ENCODE measurements at places on chromosomes 7 and 10.

- no peak for ATAC-seq
Observed at GRCh38 chr10:93815304-93816096, 57.8 kb downstream of the LGI1 start.

- ATAC-seq: no peak
Observed at GRCh38 chr10:18735711-18736110, 76.5 kb downstream of the ARL5B start.

DNA sequence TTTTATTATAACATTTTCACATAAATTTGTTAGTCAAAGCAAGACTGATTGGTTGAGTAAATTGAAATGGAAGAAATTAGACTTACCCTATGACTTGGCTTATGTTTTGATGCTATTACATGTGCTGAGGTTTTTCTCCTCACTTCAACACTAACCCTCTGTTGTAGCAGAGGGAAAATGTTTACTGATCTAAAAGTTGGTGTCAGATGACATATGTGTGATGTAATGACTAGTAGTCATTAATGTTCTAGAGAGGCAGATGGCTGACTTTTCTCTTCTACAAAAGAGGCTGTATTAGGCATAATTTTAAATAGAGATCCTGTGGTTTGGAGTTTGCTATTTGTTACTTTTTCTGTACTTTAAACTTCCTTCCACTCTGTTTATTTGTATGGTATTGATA is 266.0 kb downstream of the BBS9 start:
- no peak for ATAC-seq

DNA sequence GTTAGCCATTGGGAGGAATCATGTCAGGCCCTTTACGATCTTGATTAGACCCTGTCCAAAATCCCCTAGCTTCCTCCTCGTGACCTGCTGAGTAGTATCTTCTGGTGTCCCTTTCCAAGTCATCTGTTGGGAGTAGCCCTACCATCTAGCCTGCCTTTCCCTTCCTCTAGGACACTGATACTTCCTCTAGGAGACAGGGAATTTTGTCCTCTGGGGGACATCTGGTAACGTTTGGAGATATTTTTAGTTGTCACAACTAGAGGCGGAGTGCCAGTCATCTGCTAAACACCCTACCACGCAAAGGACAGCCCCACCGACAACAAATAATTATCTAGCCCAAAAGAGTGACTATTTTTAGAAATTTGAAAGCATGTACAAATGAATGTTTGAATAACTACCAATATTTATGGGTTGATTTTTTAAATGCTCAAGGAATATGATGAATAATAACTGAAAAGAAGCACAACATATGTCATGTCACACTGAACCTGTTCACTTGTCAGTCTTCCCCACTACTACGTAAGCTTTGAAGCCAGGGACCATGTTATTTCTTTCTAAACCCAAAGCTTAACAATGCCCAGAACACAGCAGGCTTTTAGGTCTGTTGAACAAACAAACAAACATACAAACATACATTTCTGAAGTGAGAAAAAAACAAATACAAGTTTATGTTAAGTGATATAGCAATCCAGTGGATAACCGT is 105.9 kb downstream of the ARHGAP12 start:
- ATAC-seq: no peak

- ATAC-seq: no peak
Observed at GRCh38 chr10:59560990-59561389, 148.7 kb downstream of the SLC16A9 start.

DNA sequence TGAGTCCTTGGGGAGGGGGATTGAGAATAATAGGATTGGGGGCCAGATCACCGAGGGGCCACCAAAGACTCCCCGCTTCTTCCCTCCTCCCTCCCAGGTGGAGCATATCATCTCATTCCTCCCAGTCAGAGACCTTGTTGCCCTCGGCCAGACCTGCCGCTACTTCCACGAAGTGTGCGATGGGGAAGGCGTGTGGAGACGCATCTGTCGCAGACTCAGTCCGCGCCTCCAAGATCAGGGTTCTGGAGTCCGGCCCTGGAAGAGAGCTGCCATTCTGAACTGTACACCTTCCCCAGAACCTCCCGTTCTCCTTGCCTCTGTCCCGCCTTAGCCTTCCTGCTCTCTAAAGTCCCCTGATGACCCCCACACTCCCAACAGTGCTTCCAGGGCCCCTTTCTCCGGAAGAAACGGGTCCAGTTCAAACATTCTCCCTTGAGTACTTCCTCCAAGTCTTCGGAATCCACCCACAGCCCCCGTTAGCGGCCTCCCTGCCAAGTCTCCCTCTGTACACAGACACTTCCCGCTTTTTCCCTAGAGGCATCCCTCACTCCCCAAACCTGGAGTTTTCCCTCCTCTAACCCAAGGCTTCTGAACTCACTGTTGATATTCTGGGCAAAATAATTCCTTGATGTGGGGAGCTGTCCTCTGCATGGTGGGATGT is 4.1 kb downstream of the FBXO24 start:
- no peak for ATAC-seq

DNA sequence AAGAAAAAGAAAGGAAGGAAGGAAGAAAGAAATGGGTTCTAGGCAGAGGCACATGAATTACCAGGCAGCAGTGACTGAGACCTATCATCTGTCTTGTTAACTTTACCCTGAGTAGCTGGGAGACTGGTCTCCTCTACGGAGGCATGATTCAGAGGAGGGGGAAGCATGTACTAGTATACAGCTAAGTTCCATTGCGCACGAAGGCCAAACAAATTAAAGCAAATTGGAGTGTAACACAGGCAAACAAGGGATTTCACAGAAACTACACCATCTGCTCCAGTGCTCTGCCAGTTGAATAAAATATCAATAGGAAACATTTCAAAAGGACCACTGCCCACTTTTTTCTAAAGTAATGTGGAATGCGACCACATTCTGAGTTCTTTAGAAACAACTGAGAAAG is 65.9 kb upstream of the RSU1 start:
- ATAC-seq: no peak

All from gastroesophageal sphincter (tissue), 4 donors.